ENCODE measurements at places on chromosomes 13 and 19. TPM values are rescaled to one million over a fixed set of nuclear protein-coding genes. Genes with fewer than 3 reads are reported as not detected.

Gene FFAR3
- not detected for total RNA-seq

Gene SOX1
- total RNA-seq, result not detected

Gene LRRC63
- total RNA-seq, result 0.41 TPM

Gene CGB3
- total RNA-seq, result not detected

Gene NXNL1
- not detected for total RNA-seq

Gene A1BG
- not detected for total RNA-seq

Gene SLC10A2
- not detected for total RNA-seq

Gene SIGLEC8
- not detected for total RNA-seq

Gene ZNF285
- total RNA-seq, result 1.6 TPM

Gene MAG
- total RNA-seq, result not detected

Gene ERICH6B
- total RNA-seq, result not detected

Gene FBXO27
- 7.2 TPM for total RNA-seq

Gene STK24
- total RNA-seq, result 64.0 TPM

Gene LIN7B
- 3.7 TPM for total RNA-seq

Gene LILRA1
- total RNA-seq, result not detected

Gene FRY
- total RNA-seq, result 4.3 TPM

Gene ZGLP1
- 0.63 TPM for total RNA-seq

Gene CASP14
- total RNA-seq, result not detected

Gene DKKL1
- total RNA-seq, result 0.18 TPM

Gene ZSCAN5A
- total RNA-seq, result 6.1 TPM

Gene CACNA1A
- total RNA-seq, result 42.8 TPM

Gene PSG5
- 13.6 TPM for total RNA-seq

Gene NCCRP1
- not detected for total RNA-seq

Gene MEDAG
- 325 TPM for total RNA-seq

Gene KLK2
- total RNA-seq, result not detected
